Omental fat pad (tissue), 4 donors: ENCODE measurements at places on chromosomes 7 and 10. TPM values are rescaled to one million over a fixed set of nuclear protein-coding genes. Genes with fewer than 3 reads are reported as not detected.

DNA sequence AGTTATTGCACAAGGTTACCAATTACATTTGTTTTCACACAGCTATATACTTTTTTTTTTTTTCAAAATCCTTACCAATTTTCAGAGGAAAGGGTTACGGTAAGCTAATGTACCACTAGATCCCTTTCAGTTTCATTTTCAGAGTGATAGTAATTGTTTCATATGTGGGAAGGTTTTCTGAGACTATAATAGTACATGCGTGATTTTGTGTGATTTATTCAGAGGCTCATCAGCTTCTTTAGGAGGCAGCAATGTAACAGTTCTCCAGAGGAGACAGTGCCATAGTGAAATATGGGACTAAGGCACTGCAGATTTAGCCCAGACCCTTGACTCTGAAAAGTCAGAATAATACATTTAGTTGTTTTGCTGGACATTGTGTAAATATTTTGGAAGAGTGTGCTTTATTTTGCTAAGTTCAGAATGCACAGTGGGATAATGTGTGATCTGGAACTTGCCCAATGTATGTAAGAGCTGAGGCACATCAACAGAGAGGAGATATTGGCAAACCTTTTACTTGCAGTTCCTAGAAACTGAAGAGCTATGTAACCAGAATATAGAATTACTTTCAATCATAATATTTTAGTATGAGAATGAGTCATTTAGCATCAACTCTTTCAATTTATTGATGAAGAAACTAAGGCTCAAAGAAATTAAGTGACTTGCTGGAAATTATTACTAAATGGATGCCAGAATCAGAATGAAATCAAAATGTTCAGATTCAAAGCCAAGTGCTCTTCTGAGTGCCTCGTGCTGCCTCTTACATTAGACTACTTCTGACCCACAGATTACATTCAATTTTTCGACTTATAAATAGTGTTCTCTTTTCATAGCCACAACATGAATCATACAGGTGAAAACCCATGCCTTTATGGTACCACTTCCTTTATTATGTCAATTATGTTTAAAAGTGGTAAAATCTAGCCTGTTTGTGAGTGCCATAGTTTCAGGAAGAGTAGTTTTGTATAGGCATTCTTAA, 207.7 kb upstream of the TEX47 start:
- no peak for DNase-seq

DNA sequence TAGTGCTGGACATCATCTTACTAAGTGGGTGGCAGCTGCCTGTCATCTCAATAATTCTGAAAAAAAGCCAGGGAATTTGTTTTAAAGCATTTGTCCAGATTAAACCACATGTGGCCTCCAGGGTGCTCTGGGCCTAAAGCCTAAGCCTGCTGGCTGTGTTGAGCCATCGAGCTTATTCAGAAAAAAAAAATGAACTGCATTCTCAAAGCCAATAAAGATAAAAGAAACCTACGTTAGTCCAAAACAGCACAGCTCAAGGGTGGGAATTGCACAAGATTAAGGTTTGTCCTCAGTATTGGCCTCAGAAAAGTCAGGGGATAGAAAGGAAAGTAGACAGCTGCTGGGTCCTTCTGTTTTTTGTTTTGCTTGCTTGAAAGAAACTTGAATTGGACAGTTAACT, 22.6 kb upstream of the PRTFDC1 start:
- DNase-seq, result no peak

Gene FXYD4
- total RNA-seq, result not detected

Gene PTTG1IP2
- not detected for total RNA-seq

Gene ADRA2A
- total RNA-seq, result 81.3 TPM

DNA sequence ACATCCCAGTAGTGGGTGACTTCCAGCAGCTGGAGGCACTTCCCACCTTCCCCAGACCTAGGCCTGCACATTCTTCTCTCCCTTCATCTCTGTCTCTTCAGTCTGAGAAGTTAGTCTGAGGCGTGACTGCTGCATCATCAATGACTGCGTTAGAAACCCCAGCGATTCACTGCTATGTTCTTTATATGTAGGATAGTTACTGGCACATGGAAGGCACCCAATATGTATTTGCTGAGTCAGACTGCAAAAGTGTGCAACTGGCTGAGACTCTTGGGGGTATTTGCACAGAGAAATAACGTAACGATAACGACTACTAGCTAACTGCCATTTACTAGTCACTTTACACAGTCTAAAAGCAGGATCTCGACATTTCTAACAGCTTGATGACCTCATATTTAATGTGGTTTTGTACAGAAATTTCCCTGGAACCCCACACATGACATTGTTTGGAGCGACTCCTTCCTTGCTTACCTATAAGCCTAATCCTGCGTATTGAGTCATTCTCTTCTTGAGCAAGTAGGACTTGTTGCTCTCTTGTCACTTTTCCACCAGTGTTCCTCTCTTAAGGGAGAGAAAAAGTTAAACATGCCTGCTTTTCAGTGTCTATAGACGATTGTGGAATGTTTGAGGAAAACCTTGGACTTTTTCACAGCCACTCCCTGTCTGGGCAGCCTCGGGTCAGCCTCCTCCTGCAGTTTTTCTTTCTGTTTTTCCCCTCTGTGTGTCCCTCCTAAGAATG, 45.5 kb downstream of the THNSL1 start:
- DNase-seq, result no peak

DNA sequence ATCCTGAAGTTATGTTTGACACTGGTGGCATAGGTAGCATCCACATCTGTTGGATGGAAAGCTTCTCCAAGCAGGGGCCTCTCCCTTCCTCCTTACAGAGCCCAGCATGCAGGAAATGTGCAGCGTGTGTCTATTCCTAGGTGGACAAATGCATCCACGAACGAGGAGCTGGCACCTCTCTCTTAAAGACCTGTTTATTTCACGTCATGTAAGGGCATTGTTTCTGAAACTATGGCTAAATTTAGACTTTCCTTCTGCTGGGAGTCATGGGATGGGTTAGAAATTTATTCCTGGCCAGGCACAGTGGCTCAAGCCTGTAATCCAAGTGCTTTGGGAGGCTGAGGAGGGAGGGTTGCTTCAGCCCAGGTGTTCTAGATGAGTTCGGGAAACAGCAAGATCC, 208.4 kb upstream of the SVIL start:
- DNase-seq, result no peak

DNA sequence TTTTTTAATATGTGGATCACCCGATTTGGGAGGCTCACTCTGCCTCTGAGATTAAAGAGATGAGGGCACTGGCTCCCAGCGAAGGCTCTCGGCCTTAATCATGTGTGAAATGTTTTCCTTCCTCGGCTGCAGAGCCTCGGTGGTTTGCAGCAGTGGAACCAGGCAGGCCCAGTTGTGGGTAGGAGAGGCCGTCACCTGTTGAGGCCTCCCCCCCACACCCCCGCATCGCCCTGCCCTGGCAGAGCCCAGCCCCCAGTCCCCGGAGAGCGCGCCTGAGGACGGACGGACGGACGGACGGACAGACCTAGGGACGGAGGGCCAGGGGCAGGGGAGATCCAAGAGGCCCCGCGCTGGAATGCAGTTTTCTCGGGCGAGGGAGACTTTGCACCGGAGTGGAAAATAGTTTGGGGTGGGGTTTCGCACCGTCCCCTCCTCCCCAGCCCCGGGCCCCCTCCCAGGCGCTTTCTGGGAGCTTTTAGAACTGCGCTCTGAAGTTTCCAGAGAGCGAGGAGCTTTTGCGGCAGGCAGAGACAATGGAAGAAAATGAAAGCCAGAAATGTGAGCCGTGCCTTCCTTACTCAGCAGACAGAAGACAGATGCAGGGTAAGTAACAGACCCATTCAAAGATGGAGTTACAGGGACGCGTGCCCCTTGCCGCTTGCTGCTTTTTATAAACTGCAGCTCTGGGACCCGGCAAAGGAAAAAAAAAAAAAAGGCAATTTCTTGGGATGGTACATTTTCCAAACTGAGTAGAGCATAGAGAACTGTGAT, at the start of gene KIAA1217:
TSS of gene KIAA1217 (plus strand) at position 478 of the 771 bp plus-strand sequence. CDS start at position 534, 56 bp downstream.
- no peak for DNase-seq

DNA sequence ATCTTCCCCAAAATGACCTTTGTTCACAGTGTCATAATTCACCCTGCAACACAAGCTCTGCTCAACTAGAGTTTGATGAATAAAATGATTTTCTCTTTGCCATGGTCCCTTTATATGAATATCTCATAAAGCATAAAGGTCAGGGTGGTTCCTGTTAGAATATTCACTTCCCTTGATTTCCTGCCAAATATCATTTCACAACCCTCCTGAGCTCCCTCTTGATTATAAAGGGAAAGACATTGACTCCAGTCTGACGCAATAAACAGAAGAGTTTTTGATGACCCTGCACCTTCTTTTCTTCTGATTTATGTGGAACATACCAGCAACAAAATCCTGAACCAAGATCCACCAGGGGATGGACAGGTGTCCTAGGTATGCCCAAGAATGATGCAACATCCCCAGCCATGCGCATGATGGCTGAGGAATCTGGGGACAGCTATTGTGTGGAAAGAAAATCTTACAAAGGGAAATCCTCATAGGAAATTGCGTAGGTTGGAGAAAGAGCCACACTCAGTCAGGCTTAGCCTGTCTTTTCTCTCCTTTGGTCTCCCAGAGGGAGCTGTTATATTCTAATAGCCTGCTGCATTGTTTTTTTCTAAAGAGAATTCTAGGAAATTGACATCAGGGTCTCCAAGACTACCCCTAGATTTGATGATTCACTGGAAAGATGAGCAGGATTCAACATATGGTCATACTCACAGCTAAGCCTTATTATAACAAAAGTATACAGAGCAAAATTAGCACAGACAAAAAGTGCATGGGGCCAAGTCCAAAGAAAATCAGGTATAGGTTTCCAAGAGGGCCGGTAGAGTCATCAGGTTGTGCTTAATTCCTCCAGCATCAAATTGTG, 18.8 kb downstream of the IFIT3 start:
- no peak for DNase-seq

DNA sequence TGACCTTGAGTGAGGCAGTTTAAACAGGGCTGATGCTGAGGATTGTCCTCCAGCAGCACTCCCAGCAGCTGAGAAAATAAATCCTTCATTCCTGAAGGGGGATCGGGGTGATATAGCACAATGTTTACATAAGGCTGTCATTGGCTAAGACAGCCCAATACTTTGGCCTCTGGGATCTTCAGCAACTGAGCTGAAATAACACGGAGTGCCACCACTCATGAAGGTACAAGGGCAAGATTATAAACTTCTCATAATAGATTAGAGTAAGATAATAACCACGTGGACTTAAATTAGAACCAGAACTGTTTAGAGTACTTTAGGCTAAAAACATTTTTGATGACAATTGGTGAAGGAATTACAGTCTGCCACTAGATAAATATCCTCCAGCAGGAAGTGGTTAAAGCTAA, 70.0 kb upstream of the PAPSS2 start:
- DNase-seq, result no peak

Gene HOXA6
- 13.1 TPM for total RNA-seq

DNA sequence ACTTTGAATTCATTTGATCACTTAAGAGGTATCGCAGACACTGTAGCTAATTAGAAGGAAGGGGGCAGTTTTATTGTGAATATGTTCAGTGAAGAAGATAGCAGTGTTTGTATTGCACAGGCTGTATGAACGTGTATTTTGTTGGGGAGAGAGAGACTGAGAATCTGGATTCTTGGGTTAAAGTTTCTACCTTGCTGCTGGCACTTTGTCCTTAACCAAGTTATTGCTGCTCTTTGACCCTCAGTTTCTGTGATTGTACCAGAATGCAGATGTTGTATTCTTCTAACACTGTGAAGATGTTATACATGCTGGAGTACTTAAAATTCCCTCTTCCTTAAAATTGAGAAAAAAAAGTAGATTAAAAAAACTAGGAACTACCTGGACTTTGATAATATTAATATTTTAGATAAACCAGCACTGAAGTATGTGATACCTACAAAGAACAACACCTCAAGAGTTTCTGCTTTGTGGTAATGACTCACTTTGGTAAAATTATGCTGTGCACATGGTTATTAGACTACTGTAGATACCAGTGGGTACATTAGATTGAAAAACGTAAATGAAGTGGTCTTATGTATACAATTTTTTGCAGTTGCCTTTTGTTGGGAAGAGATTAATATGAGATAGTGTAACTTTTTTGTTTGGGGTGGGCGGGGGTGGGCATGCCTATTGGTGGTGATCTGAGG, 321.3 kb downstream of the AUTS2 start:
- DNase-seq, result no peak

- DNase-seq, result no peak
These were observed 517 bp downstream of the SRGN start for GRCh38 chr10:69088471-69088769.

Gene TMEM184A
- not detected for total RNA-seq

Gene FRMPD2
- not detected for total RNA-seq

Gene SFMBT2
- 12.0 TPM for total RNA-seq

Gene MYO3A
- total RNA-seq, result not detected

Gene IL6
- 381 TPM for total RNA-seq

Gene LAMB1
- total RNA-seq, result 651 TPM

DNA sequence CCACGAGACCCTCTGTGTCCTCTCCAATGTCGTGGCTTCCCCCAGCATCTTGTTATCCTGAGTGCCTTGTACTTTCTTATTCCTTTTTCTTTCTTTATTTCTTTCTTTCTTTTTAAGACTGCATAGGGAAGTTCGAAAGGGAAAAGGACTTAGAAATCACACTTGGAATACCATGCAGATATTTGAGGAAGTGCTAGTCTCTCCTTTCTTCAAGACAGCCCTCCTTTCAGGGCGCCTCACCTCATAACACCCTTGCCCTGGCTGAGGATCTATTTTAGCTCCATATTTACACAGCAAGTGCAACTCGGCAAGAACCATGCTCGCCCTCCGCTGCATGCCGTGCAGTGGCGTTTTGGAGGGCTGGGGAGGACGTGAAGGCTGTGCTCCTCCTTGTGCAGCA, 232.3 kb upstream of the GLI3 start:
- no peak for DNase-seq

Gene CTTNBP2
- 12.6 TPM for total RNA-seq

DNA sequence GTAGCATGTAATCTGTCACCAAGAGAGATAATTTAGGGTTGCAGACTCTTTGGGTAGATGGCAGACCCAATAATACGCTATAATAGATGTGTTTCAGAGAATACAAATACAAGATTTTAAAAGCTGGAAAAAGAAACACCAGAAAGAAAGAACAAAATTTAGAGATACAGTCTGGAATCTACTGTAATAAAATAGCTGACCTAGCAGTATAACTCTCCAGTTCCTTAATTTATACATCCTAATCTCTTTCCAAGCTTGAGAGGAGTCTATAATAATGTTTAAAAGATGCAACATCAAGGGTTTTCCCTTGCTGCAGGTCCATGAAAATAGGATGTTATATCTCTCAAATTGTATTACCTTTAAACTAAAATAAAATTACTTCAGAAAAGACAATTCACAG, 27.2 kb upstream of the GPR22 start:
- no peak for DNase-seq

Gene ITGB8
- total RNA-seq, result 15.4 TPM

Gene TCERG1L
- not detected for total RNA-seq

Gene PLXDC2
- total RNA-seq, result 72.0 TPM
